ENCODE measurements at places on chromosomes 1 and 21.
A peak's percentile ranks its signal among the peaks of the same experiment; 100 is the strongest.

GRCh38 chr1:54850069-54850730 is 36.8 kb downstream of the DHCR24 start:
- no peak overlapping the region for H3K4me3 ChIP-seq
- no peaks in the 10 kb centered on the region for H3K27me3 ChIP-seq
- peaks cover 4% of the 10 kb centered on the region for H3K4me1 ChIP-seq
- no peaks in the 10 kb centered on the region for H3K36me3 ChIP-seq

DNA sequence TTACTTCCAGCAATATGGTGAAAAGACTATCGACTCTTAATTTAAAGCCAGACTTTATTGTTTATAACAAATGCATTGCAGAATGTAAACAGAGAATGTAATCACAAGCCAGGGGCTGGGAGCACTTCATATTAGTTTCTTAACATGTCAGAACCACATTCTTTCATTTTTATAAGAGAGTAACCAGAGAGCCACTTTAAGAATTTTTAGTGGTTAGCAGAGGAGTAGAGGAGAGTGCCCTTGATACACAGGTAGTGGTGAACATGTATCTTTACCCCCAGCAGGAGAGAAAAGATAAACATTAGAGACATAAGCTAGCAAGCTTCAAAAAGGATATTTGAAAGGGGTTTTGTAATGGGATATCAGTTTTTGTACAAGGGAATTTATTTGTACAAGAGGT is 11.1 kb downstream of the AMY2B start:
- no peaks in the 10 kb centered on the region for H3K27me3 ChIP-seq
- no peaks in the 10 kb centered on the region for H3K36me3 ChIP-seq
- no peaks in the 10 kb centered on the region for H3K4me1 ChIP-seq
- H3K27ac ChIP-seq = no peak overlapping the region
- H3K4me3 ChIP-seq = no peak overlapping the region
- no peak for ATAC-seq

DNA sequence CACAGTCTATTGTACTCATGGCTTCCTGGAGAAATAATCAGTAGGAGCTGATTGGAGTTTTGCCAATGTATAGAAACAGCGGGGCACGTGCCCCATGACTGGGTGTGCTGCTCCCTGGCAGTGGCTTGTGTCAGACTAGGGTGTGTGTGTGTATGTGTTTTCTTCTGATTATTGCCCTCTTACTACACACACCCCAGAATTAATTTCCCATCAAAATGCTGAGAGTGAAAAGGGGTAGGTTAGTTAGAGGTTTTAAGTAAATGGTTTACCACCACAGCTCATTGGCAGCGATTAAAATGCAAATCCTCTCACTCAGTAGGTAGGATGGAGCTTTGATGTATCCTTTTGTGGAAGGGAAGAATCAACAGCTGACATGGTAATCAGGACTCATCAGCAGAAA is 29.9 kb downstream of the HHAT start:
- no peak overlapping the region for H3K4me3 ChIP-seq
- H3K27ac ChIP-seq = no peak overlapping the region
- ATAC-seq = no peak
- no peaks in the 10 kb centered on the region for H3K36me3 ChIP-seq
- H3K27me3 ChIP-seq = no peaks in the 10 kb centered on the region
- H3K4me1 ChIP-seq = peaks cover 6% of the 10 kb centered on the region

- H3K27me3 ChIP-seq = no peaks in the 10 kb centered on the region
- no peak overlapping the region for H3K27ac ChIP-seq
- H3K4me3 ChIP-seq = no peak overlapping the region
- H3K4me1 ChIP-seq = no peaks in the 10 kb centered on the region
Measured at GRCh38 chr1:63742526-63742925, 31.3 kb upstream of the ROR1 start.

DNA sequence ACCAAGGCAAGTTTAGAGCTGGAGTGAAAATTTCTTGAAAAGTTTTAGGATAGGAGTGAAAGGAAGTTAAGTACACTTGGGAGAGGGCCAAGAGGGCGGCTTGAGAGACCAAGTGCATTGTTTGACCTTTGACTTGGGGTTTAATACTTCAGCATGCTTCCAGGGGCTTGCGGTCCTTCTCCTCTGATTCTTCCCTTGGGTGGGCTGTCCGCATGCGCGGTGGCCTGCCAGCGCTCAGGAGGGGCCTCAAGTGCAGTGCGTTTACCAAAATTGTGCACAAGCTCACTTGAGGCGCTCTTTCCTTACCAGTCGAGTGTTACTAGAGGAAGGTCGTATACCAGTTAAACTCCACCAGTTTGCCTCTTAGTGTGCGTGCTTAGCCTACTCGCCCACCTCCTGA is 91.3 kb upstream of the LYST start:
- H3K4me1 ChIP-seq = no peaks in the 10 kb centered on the region
- H3K27me3 ChIP-seq = no peaks in the 10 kb centered on the region
- ATAC-seq = no peak
- H3K36me3 ChIP-seq = no peaks in the 10 kb centered on the region
- H3K4me3 ChIP-seq = no peak overlapping the region

- no peaks in the 10 kb centered on the region for H3K27me3 ChIP-seq
- H3K4me3 ChIP-seq = no peak overlapping the region
- no peaks in the 10 kb centered on the region for H3K4me1 ChIP-seq
- no peaks in the 10 kb centered on the region for H3K36me3 ChIP-seq
- no peak for ATAC-seq
Measured at GRCh38 chr1:198113342-198113750, 43.5 kb upstream of the NEK7 start.

DNA sequence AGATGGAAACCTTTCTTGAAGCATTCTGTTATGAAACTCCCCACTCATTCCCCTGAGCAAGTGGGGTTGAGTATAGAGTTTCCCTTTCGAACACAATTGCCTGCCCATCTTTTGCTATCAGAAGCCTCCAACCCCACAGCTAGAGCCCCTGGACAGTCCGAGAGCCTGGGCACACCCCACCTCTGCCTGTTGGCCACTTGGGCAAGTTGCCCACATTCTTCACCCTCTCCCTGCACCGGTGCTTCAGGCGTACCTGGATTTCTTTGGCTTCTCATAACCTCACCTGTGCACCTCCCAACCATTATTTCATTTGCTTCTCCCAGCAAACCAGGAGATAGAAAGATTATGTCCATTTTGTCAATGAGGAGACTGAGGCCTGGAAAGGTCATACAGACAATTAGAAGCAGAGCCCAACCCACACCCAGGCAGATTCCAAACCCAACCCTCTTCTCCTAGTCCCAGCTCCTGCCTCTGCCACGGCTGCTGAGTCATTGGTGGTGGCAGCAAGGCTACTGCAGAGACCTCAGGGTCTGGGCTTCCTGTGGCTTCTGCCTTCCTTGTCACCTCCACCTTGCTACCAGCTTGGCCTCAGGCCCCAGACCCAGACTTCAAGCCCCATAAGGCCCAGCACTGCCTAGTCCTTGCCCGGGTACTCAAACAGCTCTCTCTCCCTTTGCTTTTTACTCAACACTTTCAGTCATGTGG is 118.7 kb upstream of the ZBTB40 start:
- H3K4me1 ChIP-seq = no peaks in the 10 kb centered on the region
- no peaks in the 10 kb centered on the region for H3K36me3 ChIP-seq
- no peak overlapping the region for H3K27ac ChIP-seq

- H3K27me3 ChIP-seq = peaks cover 61% of the 10 kb centered on the region
- peaks cover 8% of the 10 kb centered on the region for H3K4me1 ChIP-seq
- H3K36me3 ChIP-seq = no peaks in the 10 kb centered on the region
- no peak overlapping the region for H3K4me3 ChIP-seq
Measured at GRCh38 chr21:34883491-34884271, 165.4 kb downstream of the RUNX1 start.

DNA sequence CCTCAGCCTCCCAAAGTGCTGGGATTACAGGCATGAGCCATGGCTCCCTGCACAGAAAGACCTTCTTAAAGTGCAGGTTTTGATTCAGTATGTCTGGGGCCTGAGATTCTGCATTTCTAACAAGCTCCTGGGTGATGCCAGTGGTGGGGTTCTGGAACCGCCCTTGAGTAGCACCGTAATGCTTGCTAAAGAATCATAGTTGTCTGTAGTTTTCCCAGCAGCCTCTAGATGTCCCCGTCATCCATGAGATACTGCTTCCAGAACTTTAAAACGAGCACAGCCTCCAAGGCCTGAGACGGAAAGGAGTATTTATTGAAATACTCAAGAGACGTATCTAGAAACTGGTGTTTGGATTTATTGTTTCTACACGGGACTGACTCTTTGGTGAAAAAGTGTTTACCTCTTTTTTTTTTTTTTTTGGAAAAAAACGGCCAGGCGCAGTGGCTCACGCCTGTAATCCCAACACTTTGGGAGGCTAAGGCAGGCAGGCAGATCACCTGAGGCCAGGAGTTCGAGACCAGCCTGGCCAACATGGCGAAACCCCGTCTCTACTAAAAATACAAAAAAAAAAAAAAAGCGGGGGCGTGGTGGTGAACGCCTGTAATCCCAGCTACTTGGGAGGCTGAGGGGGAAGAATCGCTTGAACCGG is 2.6 kb upstream of the TOR3A start:
- ATAC-seq = peak; percentile 37
- H3K36me3 ChIP-seq = peaks cover 14% of the 10 kb centered on the region

- H3K36me3 ChIP-seq = peaks cover 2% of the 10 kb centered on the region
- ATAC-seq = no peak
- no peak overlapping the region for H3K4me3 ChIP-seq
- H3K27me3 ChIP-seq = no peaks in the 10 kb centered on the region
Measured at GRCh38 chr1:230071316-230071715, 4.3 kb downstream of the GALNT2 start.

DNA sequence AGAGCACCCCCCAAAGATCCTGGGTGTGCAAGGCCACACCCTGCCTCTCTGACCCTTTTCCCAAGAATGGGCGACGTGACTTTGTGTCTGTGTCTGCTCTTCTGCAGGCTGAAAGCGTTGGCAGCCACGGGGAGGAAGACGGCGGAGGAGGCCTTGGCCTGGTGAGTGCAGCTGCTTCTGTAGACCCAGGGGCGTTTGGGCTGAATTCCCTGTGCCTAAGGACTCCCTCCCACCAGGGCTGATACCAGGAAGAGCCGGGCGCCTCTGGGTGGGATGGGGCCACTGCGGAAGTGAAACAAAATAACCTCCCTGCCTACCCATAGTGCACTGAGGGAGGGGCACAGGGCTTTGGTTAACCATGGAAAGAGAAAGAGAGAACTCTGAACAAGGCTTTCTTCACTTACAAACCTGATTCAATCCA is 2.5 kb downstream of the UBASH3A start:
- H3K4me1 ChIP-seq = no peaks in the 10 kb centered on the region
- H3K4me3 ChIP-seq = no peak overlapping the region
- H3K27me3 ChIP-seq = peaks cover 46% of the 10 kb centered on the region
- no peak for ATAC-seq
- no peak overlapping the region for H3K27ac ChIP-seq

DNA sequence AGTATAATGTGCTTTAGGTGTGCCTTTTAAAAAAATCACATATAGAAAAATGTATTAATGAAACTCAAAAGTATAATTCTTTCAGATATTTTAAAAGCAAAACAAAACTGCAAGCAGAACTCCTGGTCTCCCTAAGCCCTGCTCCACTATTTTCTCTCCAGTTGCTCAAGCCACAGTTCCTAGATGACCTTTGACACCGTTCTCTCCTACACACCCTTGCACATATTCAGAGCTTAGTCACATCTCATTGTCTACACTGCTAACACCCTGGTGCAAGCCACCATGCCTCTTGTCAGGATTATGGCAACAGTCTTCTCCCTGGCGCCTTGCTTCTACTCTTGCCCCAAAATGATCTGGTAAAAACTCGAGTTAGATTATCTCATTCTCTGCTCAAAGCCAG is 50.2 kb upstream of the ROR1 start:
- H3K27me3 ChIP-seq = no peaks in the 10 kb centered on the region
- ATAC-seq = no peak
- H3K36me3 ChIP-seq = no peaks in the 10 kb centered on the region
- no peaks in the 10 kb centered on the region for H3K4me1 ChIP-seq
- H3K27ac ChIP-seq = no peak overlapping the region
- H3K4me3 ChIP-seq = no peak overlapping the region

DNA sequence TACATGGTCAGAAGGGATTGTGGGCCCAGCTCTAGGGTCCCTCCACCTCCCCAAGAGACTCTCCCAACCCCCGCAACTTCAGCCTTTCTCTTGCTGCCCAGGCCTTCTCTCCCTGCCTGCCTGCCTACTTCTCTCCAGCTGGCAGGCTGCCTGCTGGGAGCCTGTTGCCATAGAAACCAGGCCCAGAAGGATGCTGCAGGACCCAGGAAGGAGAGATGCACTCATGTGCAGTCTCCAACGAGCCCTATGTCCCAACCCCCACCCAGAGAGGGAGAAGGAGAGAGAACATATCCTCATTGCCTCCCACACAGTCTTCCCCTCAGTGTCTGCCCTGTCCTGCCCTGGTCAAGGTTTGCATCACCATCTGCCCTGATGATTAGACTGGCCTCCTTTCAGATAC is 10.8 kb upstream of the SMIM12 start:
- peaks cover 40% of the 10 kb centered on the region for H3K27me3 ChIP-seq
- ATAC-seq = no peak
- no peak overlapping the region for H3K4me3 ChIP-seq

- H3K27ac ChIP-seq = no peak overlapping the region
- no peak for ATAC-seq
- H3K4me3 ChIP-seq = no peak overlapping the region
- H3K36me3 ChIP-seq = no peaks in the 10 kb centered on the region
- H3K27me3 ChIP-seq = peaks cover 11% of the 10 kb centered on the region
- H3K4me1 ChIP-seq = no peaks in the 10 kb centered on the region
Measured at GRCh38 chr1:7278045-7278444, 492.8 kb downstream of the CAMTA1 start.

DNA sequence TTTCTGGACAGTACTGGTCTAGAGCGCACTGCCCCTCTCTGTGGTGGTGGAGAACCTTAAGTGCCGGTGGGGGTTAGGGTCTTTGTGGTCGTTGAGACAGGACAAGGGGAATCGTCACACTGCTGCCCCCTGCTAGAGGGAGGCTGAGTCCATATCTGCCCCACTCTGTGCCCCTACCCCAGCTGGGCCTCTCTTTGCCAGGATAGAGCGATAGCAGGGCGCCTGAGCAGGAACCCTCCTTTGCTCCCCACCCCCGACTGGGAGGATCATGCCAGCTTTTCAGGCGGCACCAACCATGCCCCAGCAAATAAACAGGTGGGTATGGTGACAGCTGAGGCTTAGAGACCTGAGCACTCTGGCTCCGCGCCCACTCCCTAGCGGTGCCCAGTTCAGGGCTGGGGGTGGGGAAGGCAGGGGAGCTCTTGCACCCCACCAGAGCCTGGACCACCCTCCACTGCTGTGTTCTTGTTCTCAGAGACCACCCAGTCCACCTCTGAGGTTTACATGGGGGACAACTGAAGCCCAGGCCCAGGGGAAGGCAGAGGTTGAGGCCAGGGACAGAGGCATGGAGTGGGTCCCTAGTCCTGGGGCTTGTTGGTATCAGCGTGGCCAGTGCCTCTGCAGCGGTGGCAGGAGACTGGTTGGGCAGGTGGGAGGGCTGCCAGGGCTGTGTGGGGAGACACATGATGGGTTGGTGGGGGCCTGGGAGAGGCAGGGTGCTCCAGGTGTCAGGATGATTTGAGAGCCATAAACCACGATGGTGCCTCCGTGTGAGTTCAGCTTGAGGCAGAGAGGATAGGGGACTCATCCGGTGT is 1.6 kb downstream of the PADI2 start:
- no peaks in the 10 kb centered on the region for H3K4me1 ChIP-seq
- H3K27ac ChIP-seq = no peak overlapping the region
- ATAC-seq = no peak
- no peaks in the 10 kb centered on the region for H3K36me3 ChIP-seq
- no peak overlapping the region for H3K4me3 ChIP-seq
- H3K27me3 ChIP-seq = peaks cover 53% of the 10 kb centered on the region
